ENCODE measurements at places on chromosomes 2 and 18. TPM values are rescaled to one million over a fixed set of nuclear protein-coding genes. Genes with fewer than 3 reads are reported as not detected.
A peak's percentile ranks its signal among the peaks of the same experiment; 100 is the strongest.

FZD7 gene
- total RNA-seq: 1.5 TPM

- H3K27me3 ChIP-seq: peaks cover 2% of the 10 kb centered on the region
- no peaks in the 10 kb centered on the region for H3K36me3 ChIP-seq
- H3K4me3 ChIP-seq: no peak overlapping the region
- DNase-seq: no peak
- H3K4me1 ChIP-seq: no peaks in the 10 kb centered on the region
Measured at GRCh38 chr2:240295256-240296103, 140.0 kb upstream of the GPC1 start.

- no peak overlapping the region for H3K27ac ChIP-seq
- no peaks in the 10 kb centered on the region for H3K4me1 ChIP-seq
- no peaks in the 10 kb centered on the region for H3K27me3 ChIP-seq
- no peak for DNase-seq
Measured at GRCh38 chr2:33735096-33735495, 136.0 kb upstream of the FAM98A start.

DNA sequence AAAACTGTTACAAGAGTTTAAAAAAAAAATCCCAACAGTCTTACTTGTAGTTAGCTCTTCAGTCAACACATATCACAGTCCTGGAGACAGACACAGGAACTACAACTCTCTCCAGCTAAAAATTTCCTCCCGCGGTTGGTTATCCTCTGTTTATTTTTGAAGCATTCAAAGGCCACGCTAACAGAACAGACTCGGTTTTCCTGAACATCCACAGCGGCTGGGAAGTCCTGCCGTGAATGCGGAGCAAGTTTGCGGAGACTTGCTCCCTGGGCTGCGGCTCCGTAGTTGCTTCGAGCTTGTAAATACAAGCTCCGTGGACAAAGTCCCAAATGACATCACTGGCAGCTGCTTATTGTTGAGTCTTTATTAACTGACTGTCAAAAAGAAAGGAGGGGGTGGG lies at the start of gene NCKAP5:
TSS of gene NCKAP5 (minus strand) at position 292 of the 400 bp plus-strand sequence. CDS start 50,937 bp downstream, outside the sequence.
- no peak for DNase-seq
- no peaks in the 10 kb centered on the region for H3K4me1 ChIP-seq
- H3K27me3 ChIP-seq: peaks cover 12% of the 10 kb centered on the region

GRCh38 chr2:168086851-168087250 lies 160.5 kb downstream of the STK39 start:
- H3K4me3 ChIP-seq: no peak overlapping the region
- peaks cover 11% of the 10 kb centered on the region for H3K36me3 ChIP-seq
- peaks cover 23% of the 10 kb centered on the region for H3K4me1 ChIP-seq

ARHGAP15 gene
- total RNA-seq: 64.3 TPM

DNA sequence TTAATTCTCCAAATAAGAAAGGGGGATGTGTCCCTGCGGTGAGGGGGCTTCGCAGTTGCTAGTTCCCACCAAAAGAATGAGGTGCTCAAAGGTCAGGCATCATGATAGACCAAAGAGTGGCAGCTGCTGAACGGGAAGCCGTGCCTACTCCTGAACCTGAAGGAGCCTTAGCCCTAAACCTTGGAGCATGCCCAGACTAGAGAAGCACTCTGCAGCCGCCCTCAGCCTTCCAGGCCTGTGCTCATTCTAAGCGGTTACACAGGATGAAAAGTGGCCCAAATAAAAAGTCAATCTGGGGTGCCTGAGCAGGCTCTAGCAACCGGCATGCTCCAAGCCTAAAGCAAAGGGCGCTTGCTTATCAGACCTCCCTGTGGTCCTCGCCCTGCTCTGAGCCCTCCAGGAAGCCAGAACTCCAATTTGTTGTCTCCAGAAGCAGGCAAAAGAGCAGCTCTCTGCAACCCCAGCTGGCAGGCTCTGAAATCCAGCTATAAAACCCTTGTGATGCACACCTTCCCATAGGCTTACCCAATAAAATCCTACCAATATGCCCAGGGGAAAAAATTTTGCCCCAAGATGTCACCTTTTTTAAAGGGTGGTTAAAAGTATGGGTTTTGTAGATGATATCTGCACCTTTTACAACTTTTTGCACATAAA lies 17.5 kb downstream of the UXS1 start:
- no peak for DNase-seq
- H3K4me3 ChIP-seq: no peak overlapping the region
- peaks cover 5% of the 10 kb centered on the region for H3K4me1 ChIP-seq
- H3K36me3 ChIP-seq: peaks cover 10% of the 10 kb centered on the region
- no peak overlapping the region for H3K27ac ChIP-seq

DNA sequence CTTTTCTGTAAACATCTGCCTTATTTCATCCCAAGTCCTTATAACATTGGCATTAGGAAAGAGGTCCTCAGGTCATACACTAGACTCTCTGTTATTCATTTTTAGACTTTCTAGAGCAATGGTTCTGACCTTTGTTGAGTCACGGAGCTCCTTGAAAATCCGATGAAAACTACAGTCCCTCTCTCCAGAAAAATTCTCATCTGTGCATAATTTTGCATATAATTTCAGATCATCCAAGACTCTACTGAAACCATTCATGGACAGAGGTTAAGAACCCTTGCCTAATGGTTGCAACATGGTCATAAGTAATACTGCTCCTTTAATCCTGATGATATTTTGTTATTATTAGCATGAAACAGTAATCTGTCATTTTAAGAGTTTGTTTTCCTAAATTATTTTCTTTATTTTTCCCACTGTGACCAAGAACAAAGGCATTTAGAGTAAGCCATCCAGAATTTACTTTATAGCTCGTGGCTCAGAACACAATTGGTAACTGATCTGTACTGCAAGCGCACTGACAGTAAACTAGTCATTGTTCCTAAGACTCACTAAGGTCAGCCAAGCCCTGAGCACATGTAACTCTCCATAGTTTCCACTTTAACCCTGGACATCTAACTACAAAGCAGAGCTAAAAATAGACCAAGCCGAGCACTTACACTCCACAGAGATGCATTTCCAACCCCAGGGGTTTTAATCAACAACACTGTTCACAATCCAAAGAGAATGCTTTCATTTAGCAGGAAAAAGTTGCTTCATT lies 8.4 kb downstream of the MYOM1 start:
- no peak overlapping the region for H3K4me3 ChIP-seq
- H3K27ac ChIP-seq: no peak overlapping the region
- H3K36me3 ChIP-seq: no peaks in the 10 kb centered on the region
- no peak for DNase-seq

CRYBA2 gene
- not detected for total RNA-seq

- peak overlapping the region; percentile 44 for H3K27ac ChIP-seq
- H3K27me3 ChIP-seq: no peaks in the 10 kb centered on the region
Measured at GRCh38 chr2:37201208-37201607, 4.9 kb downstream of the CEBPZOS start.
